ENCODE measurements at places on chromosomes 11 and 22. TPM values are rescaled to one million over a fixed set of nuclear protein-coding genes. Genes with fewer than 3 reads are reported as not detected.

- DNase-seq: no peak
Measured at GRCh38 chr11:45663486-45664375, 1.7 kb downstream of the CHST1 start.

SSTR3 gene
- not detected for polyA plus RNA-seq

GRCh38 chr22:30910358-30910757 lies 58.2 kb downstream of the MORC2 start:
- no peak for DNase-seq

GRCh38 chr11:124748481-124749343 lies 3.3 kb downstream of the VSIG2 start:
- no peak for DNase-seq

DNA sequence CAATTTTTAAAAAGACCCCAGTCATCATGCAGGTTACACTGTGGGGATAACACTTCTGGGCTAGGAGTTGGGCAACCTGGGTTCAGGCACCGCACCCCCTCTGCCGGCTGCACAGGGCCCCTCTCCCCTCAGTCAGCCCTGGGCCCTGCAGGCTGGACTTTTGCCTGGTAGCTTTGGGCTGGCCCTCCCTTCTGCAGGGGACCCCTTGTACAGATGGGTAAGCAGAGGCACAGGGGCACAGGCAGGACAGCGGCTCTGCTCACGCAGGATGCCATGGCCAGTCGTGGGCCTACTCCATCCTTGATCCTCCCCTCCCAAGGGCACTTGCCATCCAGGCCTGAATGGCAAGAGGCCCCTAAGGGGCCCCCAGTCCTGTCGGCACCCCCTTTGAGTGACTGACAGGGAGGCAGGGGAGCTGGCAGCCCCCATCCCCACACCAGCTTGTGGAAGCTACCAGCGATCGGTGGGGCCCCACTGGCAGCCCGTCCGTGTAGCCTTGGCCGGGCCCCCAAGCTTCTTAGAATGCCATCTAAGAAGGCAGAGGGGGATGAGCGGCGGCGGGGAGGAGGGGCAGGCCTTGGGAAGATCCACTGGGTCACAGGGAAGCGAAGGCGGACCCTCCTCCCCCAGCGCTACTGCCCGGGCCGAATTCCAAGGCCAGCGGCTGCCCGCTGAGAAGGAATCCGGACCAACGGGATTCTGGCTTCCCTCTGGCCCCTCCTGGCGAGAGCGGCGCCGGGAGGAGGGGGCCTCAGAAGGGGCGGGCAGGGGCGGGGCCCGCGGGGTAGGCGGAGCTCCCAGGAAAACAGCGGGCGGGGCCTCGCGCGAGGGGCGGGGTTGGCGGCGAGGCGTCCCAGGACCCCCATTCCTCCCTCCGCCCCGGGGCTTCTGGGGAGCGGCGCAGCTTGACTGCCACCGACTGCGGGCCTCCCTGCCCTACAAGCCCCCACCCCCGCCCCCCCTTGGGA lies 6.8 kb upstream of the CHKA start:
- DNase-seq: no peak

CDC42EP1 gene
- 0.17 TPM for polyA plus RNA-seq

Measured in immature natural killer cell (primary cell).